NCI-H526 treated with DMSO at 0.1 percent for 48 hours (cell line): ENCODE measurements at places on chromosomes 1 and 21.

DNA sequence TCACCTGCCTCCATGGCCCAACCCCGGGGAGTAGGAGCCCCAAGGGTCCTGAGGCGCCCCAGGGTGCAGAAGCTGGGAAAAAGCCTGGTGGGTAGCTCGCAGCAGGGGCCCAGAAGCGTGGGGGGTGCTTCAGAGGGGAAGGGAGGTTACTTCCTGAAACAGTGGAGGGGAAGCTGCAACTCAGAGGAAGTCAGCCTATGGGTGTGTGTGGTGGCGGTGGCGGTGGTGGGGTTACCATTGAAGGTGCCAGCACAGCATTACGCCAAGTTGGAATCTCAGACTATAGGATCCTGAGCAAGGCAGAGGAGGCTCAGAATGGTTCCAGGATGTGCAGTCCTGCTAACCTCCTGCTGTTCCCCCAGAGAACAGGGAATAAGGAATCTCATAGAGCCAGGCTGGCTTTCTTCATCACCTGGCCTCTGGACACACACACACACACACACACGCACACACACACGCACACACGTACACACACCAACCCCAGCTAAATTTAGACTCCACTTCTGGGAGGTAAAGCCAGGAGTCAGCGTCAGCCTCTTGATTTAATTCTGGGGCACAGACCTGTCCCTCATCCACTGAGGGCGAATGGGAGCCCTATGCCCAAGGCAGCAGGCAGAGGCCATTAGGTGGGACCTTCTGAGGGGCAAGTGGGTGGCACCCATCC, 1.3 kb downstream of the DENND4B start:
- DNase-seq = no peak

DNA sequence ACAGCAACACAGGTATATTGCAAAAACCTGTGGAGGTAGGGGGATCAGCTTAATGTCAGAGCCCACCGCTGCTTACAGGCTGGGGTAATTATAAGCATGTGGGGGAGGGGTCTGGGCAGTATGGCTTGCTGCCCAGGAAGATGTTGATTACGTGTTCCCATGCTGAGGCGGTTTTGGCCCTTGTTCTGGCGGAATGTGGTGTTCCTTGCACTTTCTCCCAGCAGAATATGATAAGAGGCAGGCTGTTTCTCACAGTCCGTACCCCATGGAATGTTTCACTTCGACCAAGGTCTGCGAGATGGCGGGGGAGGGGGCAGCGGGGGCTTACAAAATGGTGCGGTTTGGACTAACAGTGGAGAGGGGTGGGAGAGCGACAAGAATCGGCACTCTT, 9.8 kb upstream of the HPCAL4 start:
- DNase-seq = no peak

DNA sequence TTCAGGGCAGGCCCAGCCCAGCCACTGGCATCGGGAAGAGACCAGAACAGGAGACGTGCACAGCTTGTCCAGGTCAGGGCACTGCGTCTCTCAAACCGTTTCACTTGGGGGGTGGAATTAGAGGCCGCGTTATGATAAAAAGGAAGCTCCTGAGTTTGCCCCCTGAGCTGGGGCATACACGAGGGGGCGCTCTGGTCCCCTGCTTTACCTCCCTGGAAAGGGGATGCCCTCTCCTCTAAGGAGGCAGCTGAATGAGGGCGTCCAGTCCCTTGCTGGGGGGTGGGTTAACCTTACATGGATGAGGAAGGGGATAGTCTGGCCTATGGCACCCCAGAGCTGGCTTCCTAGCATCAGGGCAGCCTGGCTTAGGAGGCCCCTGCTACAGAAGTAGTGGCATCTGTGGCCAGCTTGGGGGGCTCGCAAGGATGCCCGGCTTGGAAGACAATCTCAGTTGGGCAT, 2.3 kb downstream of the MYOG start:
- no peak for DNase-seq

DNA sequence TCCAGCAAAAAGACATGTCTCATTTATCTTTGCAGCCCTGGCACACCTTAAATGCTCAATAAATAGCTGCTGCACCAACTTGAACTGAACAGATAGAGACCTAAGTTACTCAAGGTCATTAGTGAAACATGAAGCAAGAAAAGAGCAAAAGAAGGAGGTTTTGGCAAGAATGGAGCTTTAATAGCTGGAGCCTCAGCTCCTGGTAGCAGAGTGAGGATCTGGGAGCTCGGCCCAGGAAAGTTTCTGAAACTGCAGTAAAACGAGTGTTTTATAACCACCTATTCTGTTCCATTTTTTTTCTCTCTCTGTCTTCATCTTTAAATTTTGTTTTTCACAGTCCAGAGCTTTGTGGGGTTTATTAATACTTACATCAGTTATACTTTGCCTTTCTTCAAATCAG, 207.5 kb downstream of the SETD4 start:
- no peak for DNase-seq

GRCh38 chr1:27379564-27380122, 3.5 kb downstream of the CD164L2 start:
- no peak for DNase-seq

GRCh38 chr1:41558761-41559171, 74.3 kb upstream of the EDN2 start:
- DNase-seq = no peak

GRCh38 chr21:25580912-25581260, 26.4 kb downstream of the MRPL39 start:
- no peak for DNase-seq

GRCh38 chr1:2093636-2094035, 43.4 kb downstream of the PRKCZ start:
- no peak for DNase-seq

DNA sequence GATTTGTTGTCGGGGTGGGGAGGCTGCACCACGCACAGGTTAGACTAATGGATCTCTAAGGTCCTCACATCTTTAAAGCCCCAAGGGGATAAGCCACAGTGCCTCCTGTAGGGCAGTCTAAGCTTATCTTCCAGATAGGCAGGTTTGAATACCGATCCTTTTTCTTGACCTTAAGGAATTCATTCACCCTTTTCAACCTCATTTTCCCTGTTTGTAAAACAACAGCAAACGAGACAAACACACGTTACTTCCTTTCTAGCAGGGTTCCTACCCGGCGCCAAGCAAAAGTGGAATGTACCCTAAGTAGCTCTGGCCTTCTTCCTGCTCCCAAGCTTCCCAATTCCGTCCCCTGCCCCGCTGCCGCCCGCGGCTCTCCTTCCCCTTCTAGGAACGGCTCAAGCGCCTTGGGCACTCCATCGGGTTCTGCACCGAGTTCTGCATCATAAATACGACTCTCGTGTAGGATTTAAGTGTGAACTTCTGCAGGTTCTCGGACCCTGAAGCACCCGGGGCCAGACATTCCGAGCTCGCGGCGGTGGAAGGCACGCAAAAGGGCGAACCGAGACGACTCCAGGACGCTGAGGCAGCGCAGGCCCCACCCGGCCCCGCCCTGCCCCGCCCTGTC, 548 bp upstream of the CDC20 start:
- peak; percentile 86 for DNase-seq

GRCh38 chr1:99682291-99682751, 36.4 kb downstream of the PALMD start:
- no peak for DNase-seq

- no peak for DNase-seq
Observed at GRCh38 chr1:244945109-244945671, 80.8 kb upstream of the HNRNPU start.

DNA sequence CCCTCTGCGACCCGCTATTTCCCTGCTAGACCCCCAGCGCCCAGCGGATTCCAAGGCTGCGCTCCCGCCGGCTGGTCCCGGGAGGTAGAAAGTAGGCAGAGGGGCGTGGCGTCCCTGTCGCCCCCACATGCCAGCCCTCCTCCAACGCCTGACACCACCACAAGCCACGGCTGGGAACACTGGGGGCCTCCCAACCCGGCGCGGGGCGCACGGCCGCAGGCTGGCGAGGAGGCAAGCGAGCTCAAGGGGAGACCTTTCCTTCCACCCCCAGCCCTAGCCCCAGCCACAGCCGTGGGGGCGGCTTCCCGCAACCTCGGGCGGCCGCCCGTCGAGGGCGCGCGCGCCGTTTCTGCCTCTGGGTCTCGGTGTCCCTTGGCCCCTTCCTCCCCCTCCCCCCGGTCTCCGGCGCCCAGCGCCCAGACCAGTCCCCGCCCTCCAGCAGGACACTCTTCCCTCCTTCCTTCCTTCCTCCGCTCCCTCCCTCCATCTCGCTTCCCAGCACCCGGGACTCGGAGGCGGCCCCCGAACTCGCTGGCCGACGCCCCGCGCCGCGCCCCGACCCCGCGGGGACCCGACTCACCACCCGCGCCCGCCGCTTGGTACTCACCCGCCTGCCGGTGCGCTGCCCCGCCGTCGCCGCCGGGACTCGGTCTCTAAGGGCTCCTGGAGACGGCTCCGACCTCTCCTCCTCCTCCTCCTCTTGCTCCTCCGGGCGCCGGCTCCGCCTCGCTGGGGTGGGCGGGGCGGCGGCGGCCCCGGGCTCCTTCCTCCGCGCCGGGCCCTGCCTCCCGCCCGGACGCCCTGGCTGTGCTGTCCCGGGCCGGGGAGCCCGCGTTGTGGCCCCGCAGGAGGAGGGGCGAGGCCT, at the start of gene GNG12:
GNG12 (minus strand) TSS at position 731 of the 865 bp plus-strand sequence. CDS start 125,781 bp downstream, outside the sequence.
- no peak for DNase-seq

DNA sequence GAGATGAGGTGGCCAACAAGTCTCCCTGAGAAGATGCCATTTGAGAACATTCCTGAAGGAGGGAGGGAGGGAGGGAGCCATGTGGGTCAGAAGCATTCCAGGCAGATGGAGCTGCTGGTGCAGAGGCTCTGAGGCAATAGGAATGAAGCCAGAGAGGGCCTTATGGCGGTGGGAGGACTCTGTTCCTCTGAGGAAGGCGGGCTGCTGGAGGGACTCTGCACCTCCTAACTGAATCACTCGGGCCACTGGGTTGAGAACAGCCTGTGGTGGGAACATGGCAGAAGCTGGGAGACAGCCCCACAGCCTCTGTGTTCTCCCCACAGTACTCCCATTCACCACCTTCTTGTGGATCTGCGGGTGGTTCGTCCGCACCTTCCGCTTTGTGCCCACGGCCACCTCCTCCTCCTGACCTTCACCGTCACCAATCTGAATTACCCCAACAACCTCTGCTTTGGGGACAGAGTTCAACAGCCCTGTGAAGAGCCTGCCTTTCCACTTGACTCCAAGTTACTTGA, 2.4 kb upstream of the TMEM125 start:
- no peak for DNase-seq
